Renal pelvis (tissue), 12 donors: ENCODE measurements at places on chromosomes 12 and 14. TPM values are rescaled to one million over a fixed set of nuclear protein-coding genes. Genes with fewer than 3 reads are reported as not detected.

Gene FGF6
- polyA plus RNA-seq, result not detected

Gene RD3L
- not detected for polyA plus RNA-seq

Gene MYBPC1
- 0.39 TPM for polyA plus RNA-seq

Gene SLC38A4
- polyA plus RNA-seq, result 32.1 TPM

Gene ARHGEF25
- 33.9 TPM for polyA plus RNA-seq

Gene OTOGL
- 1.1 TPM for polyA plus RNA-seq

Gene SPPL3
- polyA plus RNA-seq, result 87.8 TPM

Gene GRIN2B
- 1.3 TPM for polyA plus RNA-seq

Gene MOAP1
- 39.6 TPM for polyA plus RNA-seq

Gene DLGAP5
- polyA plus RNA-seq, result 27.6 TPM

Gene ATP5F1B
- polyA plus RNA-seq, result 1,094 TPM

Gene TMPRSS12
- polyA plus RNA-seq, result 0.25 TPM

Gene NOVA1
- polyA plus RNA-seq, result 25.1 TPM

GRCh38 chr12:4246116-4246515 lies 27.4 kb upstream of the CCND2 start:
- no peak for DNase-seq

DNA sequence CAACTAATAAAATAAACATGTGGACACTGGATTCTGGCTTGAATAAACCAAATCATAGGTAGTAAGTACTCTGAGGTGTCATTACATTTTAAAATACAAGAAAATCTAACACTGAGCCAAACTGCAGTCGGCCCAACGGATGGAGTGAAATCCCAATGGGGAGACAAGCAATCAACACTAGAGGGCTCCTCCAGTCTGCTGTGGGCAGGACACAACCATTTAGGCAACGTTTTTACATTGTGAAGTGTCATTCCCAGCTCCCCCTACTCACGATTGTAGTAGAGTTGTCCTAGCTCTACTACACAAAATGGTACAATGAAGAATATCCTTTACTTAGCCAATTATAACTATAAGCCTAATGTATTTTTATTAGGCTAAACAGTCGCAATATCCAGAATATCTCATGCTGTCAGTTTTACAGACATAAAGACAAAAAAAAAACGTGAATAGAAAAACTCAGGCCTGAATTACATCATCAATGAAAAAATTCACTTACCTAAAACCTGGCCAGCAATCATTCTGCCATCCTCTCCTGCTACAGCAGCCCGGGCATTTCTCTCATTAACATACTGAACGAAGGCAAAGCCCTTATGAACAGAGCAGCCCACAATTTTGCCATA lies 35.7 kb downstream of the HNRNPC start:
- no peak for DNase-seq

DNA sequence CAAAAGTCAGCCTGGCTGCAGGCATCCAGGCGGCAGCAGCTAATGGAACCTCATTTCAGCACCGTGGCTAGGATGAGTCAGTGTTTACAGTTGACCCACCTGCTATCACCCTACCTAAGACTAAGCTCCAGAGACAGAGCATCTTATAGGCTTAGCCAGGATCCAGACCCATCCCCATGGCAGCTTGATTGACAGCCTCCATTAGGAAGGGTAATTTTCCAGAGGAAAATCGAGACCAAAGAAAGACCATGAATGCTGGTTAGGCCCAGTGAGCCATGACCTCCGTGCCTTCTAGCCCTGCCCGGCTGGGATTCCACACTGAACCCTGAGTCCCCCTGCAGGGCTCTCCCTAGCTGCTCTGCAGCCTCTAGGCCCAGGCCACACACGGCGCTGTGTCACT lies 38.7 kb downstream of the TUNAR start:
- peak; percentile 19 for DNase-seq

DNA sequence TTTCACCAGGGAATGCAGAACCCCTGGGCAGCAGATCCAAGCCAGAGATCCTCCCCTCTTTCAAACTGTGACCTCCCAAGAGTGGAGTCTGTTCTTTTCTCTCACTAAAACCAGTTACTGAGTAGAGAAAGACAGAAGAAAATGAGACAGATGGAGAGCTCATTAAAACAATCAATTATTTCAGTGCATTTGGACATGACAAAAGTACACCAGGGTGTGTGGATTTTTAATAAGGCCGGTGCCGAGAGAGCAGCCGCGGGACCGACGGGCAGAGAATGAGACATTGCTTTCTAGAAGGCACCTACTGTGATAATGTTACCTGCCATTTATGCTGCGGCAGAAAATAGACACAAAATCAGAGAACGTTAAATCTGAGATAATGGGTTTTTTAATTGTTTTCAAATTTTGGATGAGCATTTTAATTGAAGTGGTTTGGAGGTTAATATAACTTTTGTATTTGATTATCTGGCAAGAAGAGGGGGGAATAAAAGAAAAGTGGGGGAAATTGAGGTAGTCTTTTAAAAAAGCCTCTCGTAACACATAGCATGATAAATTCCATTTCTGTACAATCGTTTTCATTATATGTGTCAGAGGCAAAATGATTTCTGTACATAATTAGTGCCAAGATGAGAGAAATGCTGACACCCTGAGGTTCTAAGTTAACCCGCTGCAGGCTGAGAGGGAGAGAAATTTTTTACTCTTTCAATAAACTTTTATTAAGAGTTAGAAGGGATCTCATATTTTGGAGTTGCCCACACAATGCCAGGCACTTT lies 70.8 kb downstream of the HSPB8 start:
- no peak for DNase-seq

DNA sequence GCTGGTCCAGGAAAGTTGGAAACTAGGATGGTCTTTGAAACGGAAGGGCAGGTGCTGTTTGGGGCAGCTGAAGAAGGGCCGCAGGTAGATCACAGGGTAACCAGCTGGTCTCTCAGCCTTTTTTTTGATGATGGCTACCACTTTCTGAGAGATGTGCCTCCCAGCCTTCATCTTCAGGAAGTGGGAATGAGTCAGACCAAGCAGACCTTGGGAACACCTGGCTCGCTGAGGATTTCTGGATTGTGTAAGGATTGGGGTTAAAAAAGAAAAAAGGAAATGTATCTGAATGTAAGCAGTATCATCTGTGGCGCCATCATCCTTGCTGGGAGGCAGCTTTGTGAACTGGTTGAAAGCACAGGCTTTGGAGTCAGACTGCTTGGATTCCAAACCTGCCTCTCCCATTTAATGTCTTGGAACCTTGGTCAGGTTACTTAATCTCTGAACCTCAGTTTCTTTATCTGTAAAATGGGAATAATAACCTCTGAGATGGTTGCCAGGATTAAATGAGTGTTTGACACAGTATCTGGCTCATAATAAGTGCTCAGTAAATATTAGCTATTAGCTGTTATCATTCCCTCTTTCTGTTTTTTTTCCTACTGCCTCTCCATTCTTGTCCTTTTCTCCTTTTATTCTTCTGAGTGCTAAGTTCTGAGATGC lies 1.7 kb downstream of the PRPF40B start:
- no peak for DNase-seq

GRCh38 chr12:31647086-31647491 lies 12.4 kb upstream of the ETFBKMT start:
- DNase-seq, result no peak

DNA sequence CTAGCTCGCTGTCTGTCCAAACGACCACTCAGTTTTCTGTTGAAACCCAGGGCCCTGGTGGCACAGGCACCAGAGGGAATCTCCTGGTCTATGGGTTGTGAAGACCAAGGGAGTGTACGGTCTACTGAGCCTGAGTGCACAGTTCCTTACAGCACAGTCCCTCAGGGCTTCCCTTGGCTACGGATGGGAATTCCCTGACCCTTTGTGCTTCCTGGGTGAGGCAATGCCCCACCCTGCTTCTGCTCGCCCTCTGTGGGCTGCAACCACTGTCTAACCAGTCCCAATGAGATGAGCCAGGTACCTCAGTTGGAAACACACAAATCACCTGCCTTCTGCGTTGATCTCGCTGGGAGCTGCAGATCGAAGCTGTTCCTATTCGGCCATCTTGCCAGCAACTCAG lies 22.6 kb downstream of the GPHN start:
- DNase-seq, result no peak

- no peak for DNase-seq
Observed at GRCh38 chr14:64698903-64699302, 5.3 kb upstream of the PLEKHG3 start.

DNA sequence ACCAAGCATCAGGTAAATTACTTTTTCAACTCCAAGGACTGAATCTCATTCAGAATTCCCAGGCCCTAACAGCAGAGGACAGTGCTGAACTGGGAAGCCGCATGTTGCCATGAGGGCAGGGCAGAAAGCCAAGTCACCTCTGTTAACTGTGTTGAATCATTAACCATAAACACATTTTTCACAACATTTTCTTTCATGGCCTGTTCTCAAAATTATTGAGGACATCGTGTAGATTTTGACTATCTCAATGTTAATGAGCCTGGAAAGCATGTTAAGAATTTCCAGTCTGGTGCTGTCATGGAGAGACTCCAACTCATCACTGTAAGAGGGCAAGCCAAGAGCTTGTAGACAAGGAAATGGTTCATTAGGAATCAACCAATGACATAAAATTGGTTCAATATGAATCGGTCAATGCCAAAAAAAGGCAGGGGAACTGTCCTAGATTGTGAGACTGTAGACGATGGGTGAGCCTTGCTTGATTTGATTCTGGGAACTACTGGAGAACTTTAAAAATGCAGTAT lies 33.7 kb downstream of the CPM start:
- no peak for DNase-seq

DNA sequence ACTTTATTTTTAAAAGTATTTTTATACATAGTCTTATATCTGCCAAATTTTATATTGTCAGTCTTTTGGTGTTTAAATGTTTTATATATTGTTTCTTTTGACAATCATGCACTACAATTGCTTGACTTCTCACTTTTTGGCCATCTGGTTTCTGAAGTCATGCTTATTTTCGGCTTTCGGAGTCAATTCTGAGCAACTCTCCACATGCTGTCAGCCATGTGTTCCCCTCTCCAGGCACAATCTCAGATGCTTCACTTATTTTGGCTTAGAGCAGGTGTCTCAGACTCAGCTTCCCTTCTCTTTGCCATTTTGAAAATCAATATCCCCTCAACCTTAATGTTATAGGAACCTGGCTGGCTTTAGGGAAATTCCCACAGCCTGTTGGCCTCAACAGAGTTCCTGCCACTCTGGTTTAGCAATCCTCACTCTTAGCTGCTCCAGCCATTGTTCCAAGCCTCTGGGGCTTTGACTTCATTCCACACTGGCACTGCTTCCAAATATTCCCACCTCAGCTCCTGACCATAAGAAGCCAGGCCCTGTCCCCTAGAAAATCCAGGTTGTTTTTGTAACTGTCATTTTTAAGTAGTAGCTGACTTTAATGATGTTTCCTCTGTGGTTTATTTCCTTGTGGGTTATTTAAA lies 125.5 kb upstream of the FAR2 start:
- DNase-seq, result no peak

GRCh38 chr14:99035268-99035667 lies 236.7 kb downstream of the BCL11B start:
- no peak for DNase-seq

- no peak for DNase-seq
Observed at GRCh38 chr12:65308601-65309071, 30.2 kb downstream of the MSRB3 start.

DNA sequence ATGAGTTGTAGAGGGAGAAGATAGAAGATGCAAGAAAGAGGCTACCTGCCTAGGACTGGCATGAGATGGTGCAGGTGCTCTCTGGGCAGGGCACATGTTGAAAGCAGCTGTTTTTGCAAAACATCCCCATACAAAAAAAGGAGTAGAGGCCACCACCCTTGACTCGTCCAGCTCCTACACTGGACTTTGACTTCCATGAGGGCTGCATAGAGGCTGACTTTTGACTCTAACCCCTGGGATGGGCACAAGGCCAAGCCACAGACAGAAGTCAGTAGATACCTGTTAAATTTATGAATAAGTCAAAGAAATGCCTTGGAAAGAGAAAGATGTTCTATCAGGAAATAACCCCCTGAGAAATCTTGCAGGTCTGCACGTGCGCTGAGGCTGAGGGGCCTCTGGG lies 1139.1 kb upstream of the TMEM132C start:
- no peak for DNase-seq

DNA sequence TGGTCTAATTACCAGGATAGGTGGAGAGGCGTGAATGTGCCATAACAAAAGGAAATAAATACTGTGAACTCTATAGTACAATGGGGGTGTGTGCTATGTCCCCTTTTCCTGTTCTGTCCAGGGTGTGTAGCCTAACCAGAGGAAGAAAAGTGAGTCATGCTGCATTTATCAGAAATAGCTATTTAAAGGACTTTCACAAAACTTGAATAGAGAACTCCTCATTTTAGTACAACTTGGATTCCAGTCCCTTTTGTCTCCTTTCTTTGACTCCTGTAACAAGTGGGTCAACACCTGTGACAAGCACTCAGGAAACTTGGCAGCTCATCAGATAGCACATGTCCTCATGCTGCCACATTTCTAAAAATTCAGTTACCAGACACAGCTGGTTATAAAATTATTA lies 123.4 kb downstream of the CCDC91 start:
- no peak for DNase-seq

DNA sequence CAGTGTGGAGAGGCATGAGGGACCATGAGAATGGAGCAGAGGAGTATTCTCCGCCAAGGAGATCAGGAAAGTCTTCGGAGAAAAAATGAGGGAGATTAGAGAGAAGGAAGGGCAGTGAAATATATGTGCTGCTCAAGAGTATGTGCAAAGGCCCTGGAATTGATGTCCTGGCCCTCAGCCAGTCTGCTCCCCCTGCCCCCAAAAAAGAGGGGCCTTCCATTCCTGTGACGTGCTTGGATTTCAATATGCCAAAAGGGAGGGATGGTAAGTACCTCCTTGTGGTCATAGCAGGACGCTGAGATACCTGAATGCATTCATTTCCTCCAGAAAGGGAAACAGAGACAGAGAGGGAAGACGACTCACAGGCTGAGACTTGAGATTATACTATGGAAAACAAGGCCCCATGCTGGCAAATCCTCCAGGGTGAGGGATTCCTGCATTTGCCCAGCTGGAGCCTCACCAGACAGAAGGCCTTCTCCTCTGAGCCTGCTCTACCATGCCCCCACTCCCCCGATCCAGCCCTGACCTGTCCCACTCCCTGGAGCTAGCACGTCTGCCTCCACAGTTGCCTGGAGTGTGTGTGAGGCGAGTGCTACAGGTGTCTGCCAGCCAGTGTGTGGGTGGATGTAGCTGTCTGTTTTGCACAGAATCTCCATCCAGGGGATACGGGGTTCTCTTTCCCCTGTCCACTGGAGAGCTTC lies 3.9 kb upstream of the RARG start:
- DNase-seq, result no peak

DNA sequence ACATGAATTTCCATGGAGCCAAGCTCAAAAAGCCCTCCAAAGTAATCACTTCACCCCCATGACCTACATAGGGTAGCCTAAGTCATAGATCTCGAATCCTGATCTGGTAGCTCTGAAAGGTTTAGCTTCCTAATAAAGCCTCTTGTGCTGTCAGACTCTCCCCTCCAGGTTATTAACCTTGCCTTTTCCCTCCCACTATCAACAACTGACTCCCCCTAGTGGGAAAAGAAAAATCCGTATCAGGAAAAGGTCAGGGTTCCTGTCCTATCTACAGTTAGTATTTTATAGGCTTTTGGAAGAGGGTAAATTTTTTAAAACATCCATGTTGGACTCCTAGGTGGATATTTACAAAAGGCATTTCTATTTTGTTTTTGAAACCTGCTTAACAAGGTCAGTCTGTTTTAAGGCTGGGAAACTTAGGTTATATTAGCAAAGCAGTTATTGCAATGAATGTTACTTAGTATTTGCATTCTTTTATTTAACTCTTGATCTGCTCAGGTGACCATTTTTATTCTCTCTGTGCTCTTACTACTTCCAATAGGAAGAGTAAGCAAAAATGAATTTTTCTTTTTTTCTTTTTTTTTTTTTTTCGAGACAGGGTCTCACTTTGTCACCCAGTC lies 8.0 kb downstream of the YY1 start:
- DNase-seq, result peak; percentile 52

GRCh38 chr14:47389535-47389934 lies 285.9 kb downstream of the MDGA2 start:
- DNase-seq, result no peak
